Stimulated activated CD8-positive, alpha-beta memory T cell treated with anti-CD3 and anti-CD28 coated beads, Interleukin-15, amount 100 ng/mL, for 48 hours (primary cell): ENCODE measurements at places on chromosomes 4 and X.

DNA sequence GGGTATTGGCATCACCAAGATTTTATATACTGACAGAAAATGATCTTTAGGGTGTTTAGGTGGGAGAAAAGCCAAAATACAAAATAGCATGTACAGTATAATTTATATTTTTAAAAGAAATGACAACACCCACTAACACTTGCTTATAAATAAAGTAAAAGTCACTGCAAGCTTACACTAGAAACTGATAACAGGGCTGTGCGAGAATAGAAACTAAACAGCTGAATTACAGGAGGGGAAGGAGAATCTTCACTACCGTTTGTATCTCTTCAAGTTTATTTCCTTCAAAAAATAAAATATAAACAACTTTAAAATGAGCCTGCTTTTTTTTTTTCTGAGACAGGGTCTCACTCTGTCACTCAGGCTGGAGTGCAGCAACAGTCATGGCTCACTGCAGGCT is 22.8 kb downstream of the GRSF1 start:
- DNase-seq: no peak

DNA sequence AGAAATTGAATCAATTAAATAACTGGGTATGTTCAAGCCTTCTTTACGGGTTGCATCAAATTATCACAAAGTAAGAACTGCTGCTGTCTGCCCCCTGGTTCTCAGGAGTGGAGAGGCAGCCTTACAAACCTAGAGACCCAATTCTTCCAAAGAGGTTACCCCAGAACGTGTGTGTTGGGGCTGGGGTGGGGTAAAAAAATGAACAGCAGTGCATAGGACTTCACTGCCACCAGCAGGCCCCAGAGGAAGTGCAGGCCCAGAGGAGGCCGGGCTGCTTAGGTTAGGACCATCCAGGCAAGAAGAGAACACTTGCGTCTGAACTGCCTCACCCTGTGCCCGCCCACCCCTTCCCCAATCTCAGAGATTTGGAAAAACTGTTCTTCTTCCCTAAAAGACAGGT is 1.5 kb upstream of the NWD2 start:
- DNase-seq: no peak

DNA sequence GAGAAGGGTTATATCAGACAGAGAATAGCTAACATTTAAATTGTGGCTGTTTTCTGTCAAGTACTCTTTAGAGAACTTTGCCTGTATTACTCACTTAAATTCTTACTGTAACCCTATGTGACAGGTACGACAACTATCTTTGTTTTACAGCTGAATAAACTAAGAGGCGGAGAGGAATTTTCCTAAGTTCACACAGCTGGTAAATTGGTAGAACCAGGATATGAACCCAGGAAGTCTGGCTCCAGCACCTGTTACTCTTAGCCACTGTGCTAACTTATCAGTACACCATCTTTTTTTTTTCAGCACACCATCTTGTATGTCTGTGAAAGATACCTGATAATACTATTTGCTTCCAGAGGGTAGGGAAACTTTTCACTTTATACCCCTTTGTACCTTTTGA is 2.0 kb upstream of the SYP start:
- no peak for DNase-seq

- DNase-seq: no peak
These were observed 119.5 kb downstream of the GLRA3 start for GRCh38 chr4:174709526-174709925.

DNA sequence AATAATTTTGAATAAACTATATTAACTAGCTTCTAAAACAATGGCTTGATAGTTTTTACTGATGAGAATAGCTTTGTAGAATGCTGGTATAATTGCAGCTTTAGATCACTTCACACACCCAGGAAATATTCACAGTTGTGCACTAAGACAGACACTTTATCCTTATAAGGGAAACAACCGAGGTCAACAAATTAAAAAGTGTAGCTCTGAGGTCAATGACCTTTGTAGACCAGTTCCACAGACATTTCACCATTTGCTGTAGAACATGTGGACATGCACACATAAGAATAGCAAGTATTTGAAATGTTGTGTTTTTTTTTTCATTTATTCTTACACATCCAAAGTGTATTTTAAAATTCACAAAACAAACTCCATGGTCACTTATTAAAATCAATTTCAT is 76.0 kb upstream of the MCF2 start:
- no peak for DNase-seq

GRCh38 chrX:39983715-39984114 is 114.0 kb downstream of the BCOR start:
- no peak for DNase-seq

DNA sequence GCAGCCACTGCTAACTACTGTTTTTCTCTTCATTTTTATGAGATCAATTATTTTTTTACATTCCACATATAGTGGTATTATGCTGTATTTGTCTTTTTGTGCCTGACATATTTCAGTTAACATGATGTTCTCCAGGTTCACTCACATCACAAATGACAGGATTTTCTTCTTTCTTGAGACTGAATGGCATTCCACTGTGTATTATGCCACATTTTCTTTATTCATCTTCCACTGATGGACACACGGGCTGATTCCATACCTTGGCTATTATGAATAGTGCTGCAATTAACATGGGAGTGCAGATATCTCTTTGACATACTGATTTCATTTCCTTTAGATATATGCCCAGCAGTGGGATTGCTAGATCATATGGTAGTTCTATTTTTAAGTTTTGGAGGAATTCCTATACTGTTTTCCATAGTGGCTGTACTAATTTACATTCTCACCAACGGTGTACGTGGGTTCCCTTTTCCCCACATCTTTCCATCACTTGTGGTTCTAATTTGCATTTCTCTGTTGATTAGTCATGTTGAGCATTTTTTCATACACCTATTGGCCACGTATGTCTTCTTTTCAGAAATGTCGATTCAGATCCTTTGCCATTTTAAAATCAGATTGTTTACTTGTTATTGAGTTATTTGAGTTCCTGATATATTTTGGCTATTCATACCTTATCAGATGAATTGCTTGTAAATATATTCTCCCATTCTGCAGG is 14.9 kb upstream of the ZCCHC4 start:
- no peak for DNase-seq

- no peak for DNase-seq
These were observed 13.2 kb downstream of the PTTG2 start for GRCh38 chr4:37973441-37973840.

DNA sequence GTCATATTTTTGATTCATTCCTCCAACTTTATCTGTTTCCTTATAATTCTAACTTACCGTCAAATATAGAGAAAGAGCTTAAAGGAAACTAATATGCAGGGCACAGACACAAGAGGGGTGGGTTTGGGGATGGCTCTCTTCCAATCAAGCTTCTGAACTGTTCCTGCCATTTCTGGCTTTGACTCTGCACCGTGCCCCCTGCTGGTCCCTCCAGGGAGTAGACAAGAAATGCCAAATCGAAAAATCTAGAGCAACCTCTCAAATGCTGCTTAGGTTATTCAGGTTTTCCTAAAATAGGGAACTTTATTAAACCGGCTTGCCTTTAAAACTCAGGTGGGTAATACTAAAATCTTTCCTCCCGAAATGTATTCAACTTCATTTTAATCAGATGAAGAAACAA is 39.8 kb upstream of the VCX3A start:
- DNase-seq: no peak

DNA sequence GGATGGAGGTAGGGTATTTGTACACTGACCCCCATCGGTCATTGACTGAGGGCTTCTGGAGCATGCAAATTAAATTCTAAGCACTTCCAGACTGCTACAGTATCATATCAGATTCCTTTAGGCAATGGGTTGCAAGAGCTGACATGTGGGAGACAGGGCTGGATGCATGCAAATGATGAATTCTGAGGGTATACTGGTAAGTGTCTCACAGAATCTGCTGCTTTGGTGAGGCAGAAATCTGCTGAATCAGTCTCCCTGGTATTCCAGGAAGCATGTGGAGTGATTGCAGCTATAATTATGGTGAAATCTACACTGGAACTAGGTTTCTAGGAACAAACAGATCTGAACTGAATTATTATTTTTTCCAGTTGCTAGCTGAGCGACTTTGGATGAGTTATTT is 684.9 kb upstream of the MAGEB2 start:
- DNase-seq: no peak

DNA sequence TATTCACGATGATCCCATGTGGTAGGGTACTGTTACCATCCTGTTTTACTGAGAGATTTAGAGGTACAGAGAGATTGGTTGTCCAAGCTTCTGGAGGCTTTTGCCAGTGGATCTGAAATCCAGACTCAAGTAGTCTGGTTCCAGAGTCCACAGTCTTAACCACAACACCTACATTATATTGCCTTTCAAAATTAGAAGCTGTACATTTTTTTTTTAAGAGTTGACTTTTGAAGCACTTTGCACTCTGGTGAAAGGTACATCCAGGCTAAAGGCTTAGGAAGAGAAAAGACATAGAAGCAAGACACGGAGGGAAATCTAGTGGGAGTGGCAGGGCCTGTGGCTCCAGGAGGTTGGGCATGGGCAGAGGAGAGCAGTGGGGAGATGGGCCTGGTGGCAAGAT is 122.1 kb downstream of the AFF1 start:
- DNase-seq: no peak

DNA sequence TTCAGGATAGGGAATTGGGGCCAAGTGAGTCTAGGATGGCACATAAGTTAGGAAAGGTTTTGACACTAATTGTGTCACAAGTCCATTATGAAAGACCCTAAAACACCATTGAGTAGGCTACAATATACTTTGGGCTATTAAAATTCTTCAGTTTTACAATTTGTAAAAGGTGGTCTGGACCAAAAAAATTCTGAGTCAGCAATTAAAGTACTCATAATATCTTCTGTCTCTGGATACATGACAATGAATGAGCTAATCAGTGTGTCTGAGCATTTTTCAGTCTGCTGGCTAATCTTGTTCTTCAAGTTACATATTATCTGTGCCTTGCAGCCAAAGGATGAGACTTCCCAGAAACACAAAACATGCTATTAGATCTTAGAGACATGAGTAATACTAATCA is 14.3 kb downstream of the ARMCX1 start:
- no peak for DNase-seq

DNA sequence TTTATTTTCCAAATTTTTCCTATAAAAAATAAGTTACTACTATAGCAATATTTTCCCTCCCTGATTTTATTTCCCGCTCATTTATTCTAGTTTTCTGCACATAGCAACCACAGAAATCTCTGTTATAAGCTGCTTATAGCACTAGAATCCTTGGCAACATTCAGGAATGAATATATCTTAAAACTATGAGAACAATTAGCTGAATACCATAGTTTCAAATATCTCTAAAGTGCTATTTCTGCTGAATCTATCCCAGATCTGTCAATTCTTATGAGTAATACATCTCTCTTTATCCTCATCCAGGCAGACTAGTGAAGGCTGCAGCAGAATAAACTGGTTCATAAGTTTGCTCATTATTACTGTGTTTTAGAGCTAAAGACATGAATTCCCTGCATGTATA is 622.9 kb upstream of the DIPK2B start:
- no peak for DNase-seq

- no peak for DNase-seq
These were observed 22.5 kb upstream of the TRIM2 start for GRCh38 chr4:153181700-153182099.

DNA sequence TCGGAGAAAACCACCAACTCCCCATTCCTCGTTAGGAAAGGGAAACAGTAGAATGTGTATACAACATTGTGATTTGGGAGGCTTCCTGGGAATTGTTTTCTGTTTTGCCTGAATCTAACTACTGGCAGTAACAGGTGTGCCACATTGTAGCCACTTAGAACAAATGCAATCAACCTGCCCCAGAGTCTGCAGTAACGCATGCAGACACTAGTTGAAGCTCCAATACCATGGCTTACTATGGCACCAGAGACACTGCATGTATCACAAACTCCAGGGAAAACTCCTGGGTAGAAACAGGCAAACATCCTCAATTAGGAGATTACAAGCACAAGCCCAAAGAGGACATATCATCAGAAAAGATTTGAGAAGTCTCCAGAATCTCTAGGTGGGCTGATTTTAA is 154.2 kb upstream of the NEIL3 start:
- no peak for DNase-seq

GRCh38 chr4:113678641-113679040 is 82.9 kb downstream of the CAMK2D start:
- no peak for DNase-seq

DNA sequence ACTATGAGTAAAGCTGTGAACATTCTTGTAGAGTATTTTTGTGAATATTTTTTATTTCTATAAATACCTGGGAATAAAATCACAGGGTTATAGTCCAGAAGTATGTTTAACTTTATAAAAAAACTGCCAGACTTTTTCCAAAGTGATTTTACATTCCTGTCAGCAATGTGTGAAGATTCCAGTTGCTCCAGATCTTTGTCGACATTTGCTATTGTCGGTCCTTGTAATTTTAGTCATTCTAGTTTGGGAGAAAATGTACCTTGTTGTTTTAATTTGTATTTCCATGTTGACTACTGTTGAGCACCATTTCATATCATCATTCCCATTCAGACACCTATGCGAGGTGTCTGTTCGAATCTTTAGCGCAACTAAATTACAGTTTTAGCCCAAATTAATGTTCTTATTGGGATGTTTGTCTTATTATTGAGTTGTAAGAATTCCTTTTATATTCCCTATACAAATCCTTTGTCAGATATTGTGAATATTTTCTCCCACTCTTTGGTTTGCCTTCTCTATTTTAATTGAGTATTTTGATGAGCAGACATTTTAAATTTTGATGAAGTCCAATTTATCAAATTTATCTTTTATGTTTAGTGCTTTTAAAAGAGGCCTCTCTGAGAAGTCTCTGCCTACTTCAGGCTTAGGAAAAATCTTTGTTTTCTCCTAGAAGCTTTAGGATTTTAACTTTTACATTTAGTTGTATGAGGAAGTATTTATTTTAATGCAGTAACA is 2.6 kb downstream of the CEP135 start:
- no peak for DNase-seq

- no peak for DNase-seq
These were observed 65.1 kb downstream of the MAB21L2 start for GRCh38 chr4:150647008-150647407.

- no peak for DNase-seq
These were observed 57.3 kb downstream of the ABCG2 start for GRCh38 chr4:88101165-88101564.

- no peak for DNase-seq
These were observed 118.3 kb upstream of the FRG1 start for GRCh38 chr4:189822326-189822725.

DNA sequence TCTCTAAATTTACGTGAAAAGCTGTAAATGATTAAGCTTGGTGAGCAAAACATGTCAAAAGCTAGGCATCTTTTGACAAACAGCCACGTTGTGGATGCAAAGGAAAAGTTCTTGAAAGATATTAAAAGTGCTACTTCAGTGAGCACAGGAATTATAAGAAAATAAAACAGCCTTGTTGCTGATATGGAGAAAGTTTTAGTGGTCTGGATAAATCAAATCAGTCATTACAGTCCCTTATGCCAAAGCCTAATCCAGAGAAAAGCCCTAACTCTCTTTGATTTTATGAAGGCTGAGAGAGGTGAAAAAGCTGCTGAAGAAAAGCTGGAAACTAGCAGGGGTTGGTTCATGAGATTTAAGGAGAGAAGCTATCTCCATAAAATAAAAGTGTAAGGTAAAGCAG is 487.2 kb downstream of the CCSER1 start:
- no peak for DNase-seq

DNA sequence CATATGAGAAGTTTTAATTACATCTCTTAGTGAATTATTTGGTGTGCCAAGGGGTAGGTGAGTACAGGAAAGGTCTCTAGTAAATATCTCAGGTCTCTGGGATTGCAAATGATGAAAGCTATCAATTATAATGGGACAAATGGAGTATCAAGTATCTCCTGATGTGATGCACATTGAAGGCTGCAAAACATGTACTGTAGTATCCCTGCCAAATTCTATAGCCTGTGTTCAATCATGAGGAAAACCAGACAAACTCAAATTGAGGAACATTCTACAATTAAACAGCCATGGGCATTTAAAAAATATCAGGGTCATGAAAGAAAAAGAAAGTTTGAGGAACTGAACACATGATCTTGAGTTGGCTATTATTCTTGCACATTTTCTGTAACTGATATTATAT is 665.4 kb upstream of the PABPC4L start:
- DNase-seq: no peak
